ENCODE measurements at places on chromosomes 2 and 18.

- no peak for DNase-seq
These were observed 46.1 kb upstream of the DAPL1 start for GRCh38 chr2:158748926-158749590.

DNA sequence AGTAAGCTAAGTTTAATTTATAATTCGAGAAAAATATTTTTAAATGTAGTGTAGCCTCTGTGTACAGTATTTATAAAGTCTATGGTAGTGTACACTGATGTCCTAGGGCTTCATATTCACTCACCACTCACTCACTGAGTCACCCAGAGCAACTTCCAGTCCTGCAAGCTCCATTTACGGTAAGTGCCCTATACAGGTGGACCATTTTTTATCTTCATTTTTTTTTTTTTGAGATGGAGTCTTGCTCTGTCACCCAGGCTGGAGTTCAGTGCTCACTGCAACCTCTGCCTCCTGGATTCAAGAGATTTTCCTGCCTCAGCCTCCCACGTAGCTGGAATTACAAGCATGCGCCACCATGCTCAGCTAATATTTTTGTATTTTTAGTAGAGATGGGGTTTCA is 104.2 kb downstream of the PDCL3 start:
- no peak for DNase-seq

DNA sequence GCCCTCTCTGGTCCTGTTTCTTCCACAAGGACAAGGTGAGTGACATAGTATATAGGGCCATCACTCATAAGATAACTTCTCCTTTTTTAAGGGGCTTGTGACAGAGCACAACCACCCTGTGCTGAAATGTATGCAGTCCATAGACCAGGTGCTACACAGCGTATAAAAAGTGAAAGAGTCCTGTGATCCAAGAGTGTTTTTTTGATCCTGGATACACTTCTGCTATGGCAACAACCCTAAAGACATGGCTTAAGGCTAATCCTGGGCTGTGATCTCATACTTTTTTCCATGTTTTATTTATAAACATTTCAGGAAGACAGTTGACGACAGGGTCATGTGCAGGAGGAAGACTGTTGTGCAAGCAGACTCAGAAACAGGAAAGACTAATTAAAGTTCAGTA is 400.5 kb upstream of the TCF4 start:
- no peak for DNase-seq

DNA sequence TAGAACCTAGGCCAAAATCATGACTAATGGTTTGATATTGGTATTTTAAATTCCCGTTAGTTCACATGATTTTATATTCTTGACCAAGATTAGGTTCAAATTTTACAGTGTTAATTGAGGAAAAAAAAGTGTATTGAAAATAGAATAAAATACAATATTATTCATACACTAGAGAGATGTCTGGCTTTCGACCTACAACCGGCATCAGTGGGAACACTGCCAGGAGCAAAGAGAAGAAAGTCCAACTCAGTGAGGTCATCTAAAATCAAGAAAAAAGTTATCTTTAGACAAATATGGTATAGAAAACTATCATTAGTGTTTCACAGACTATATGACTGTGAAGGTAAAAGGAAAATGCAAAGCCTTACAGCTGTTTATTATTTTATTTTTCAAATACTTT is 81.5 kb downstream of the PIGN start:
- no peak for DNase-seq

DNA sequence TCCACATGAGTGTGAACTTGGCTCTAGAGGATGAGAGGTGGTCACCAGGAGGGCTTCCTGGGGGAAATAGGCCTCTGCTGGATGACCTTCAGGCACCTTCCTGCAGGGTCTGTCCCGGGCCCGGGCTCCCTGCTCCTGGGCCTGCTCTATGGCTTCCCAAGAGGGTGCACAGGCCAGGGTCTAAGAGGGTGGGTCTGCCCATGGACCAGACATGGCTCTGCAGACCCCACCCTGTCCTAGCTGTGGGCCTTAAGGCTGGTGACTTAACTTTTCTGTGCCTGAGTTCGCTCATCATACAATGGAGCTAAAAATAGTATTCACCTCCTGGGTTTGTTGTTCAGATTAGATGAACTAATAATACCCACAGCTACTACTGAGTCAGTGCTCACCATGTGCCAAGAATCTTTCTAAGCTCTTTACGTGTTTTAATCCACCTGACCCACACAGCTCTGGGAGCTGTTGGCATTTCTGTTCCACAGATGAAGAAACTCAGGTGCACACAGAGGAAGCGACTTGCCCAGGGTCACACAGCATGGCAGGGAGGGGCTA is 14.4 kb downstream of the INHBB start:
- no peak for DNase-seq

- no peak for DNase-seq
These were observed 208.8 kb downstream of the WDPCP start for GRCh38 chr2:63379451-63379850.

GRCh38 chr2:66212749-66213148 is 222.2 kb upstream of the MEIS1 start:
- no peak for DNase-seq

DNA sequence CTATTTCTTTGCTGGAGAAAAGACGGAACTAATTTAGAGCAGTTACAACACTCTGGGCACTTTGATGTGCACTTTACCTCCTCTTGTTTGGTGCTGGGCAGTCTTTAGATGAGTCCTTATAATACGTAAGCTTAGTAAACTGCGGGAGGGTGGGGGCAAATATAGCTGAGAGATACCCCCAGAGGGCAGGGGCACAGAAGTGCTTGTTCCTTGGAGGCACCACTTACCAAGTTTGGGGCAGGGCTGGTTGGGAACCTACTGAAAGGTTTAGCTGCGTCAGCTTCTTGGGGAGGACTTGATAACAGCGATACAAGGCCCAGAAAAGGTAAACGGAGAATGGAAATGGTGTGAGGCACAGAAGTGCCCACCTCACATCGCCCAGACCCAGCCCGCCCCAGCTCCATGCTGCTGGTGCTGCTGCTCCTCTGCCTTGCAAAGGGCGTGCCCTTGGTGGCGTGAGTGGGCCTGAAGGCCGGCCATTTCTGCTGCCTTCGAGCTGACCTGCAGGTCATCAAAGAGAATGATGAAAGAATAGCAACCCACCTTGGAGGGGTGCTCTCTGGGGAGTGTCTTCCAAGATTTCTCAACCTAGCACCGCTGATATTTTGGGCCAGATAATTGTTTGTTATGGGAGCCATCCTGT is 128.2 kb upstream of the EML6 start:
- no peak for DNase-seq

- no peak for DNase-seq
These were observed 34.4 kb downstream of the LHCGR start for GRCh38 chr2:48721158-48721557.

- DNase-seq: no peak
These were observed 1.1 kb downstream of the BIN1 start for GRCh38 chr2:127105656-127106456.

- peak; percentile 25 for DNase-seq
These were observed 97.0 kb downstream of the RNF144A start for GRCh38 chr2:7014174-7014640.

GRCh38 chr2:147688242-147688641 is 156.6 kb upstream of the ACVR2A start:
- no peak for DNase-seq

DNA sequence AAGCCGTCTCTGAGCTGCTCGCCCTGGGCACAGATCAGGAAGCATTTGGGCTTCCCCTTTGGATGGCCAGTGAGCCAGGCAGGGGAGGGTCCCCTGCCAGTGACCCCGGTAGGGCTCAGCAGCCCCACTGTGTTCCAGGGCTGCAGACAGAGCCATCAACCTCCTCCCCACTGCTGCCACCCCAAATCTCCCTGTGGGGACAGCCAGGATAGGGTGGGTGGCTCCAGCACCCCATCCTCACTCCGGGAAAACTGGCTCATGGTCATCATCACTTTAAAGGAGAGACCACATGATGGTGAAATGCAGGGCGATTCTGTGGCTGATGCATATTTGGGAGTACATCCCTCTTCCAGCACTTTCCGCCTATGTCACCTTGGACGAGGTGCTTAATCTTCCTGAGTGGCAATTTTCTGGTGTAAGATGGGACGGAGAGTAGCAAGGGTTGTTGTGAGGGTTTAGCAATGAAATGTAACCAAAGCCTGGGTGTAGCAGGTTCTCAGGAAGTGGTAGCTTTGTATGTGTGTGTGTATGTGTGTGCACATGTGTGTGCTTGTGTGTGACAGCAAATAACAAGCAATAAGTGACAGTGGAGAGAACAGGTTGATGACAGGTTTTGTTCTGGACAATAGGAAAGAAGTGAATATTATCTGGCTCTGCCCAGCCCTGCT is 61.8 kb downstream of the ACAA2 start:
- DNase-seq: peak; percentile 12

- no peak for DNase-seq
These were observed 48.9 kb downstream of the ARL4C start for GRCh38 chr2:234447963-234448362.

DNA sequence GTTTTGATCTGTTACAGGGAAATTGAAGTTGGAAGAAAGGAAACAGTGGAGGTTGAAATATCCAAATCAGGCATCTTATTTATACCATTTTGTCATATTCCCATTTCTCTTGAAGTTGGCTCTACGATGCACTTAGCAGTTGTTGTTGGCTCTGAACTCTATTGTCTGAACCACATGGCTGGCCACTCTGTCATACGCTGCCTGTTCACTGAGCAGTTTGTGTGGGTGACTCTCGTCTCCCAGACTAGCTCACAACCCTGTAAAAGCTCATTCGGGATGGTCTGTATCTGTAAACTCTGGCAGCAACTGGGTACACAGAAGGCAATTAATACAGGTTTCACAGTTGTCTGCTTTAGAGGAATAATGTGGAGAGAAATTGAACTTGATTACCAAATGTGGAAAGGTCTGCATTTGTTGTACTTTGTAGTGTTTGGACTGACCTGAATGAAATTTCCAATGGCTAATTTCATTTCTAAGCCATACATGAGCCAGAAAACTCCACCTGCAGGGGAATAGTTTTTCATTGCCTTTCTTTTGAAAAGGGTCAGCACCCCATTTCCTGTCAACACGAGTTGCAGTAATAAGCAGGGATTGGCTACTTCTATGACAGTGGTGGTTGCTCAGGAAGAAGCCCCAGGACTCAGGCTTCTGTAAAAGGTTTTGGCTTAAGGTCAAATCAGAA is 378.2 kb downstream of the OSR1 start:
- DNase-seq: no peak

DNA sequence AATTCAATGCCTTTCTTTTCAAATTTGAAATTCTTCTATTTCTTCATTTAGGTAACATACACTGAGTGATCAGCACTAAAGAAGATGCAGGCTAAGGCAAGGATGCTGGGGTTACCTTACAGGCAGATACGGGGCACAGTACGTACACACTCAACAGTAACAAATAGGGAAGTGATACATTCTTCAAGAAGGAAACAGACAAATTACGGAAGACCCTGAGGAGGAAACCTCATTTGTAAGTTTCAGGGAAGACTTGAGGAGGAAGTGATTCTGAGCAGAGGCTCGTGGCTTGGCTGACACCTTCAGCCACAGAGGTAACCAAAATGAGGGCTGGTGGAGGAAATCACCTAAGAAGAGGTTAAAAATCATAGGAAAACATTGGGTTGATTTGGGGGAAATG is 1108.3 kb upstream of the KLHL29 start:
- no peak for DNase-seq

DNA sequence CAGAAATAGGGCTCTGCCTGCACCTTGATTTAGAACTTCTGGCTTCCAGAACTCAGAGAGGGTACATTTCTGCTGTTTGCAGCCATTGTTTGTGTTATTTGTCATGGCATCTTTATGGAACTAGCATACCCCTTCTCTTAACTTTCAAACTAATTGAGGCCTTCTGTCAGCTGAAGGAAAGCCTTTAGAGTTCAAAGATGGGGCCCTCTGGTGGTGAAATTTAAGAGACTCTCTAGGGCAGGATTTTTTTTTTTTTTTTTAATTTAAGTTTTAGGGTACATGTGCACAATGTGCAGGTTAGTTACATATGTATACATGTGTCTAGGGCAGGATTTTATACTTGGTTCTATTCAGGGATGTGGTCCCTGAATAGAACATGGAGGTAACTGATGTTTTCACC is 260.6 kb upstream of the LINC00305 start:
- DNase-seq: no peak

GRCh38 chr2:59096973-59097372 is 855.8 kb upstream of the FANCL start:
- DNase-seq: no peak

- DNase-seq: no peak
These were observed 32.3 kb downstream of the KLF7 start for GRCh38 chr2:207133458-207133819.

GRCh38 chr2:20539133-20539719 is 92.4 kb downstream of the RHOB start:
- DNase-seq: no peak

- no peak for DNase-seq
These were observed 278.1 kb downstream of the DCDC2C start for GRCh38 chr2:3981446-3981987.

DNA sequence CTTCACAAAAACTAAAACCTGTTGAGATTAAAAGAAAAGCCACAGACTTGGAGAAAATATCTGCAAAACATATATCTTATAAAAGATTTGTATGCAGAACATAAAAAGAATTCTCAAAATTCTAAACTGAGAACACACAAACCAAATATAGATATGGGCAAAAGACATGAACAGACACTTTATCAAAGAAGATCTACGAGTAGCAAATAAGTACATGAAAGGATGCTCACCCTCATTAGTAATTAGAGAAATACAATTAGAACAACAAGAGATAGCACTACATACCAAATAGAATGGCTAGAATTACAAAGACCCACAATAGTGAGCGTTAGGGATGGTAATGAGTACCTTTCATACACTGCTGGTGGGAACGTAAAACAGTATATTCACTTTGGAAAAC is 63.9 kb upstream of the ZNF397 start:
- no peak for DNase-seq

DNA sequence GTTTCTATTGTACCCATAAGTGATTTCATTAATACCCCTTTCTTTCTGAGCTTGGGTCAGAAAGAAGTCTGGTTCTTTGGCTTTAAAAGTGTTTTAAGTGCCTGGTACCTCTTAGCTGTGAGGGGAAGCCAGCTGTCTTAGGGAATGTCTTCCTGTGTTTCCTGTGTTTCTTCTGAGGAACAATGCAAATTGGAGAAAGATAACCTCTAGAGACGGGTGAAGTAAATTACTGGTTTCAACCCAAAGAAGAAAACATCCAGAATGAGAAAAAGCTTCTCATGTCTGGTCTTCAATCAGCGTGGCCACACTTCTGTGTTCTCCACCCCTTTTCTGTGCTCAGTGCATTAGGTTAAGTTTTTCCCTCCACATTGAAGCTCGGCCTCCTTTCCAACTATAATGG is 10.2 kb upstream of the CHN1 start:
- DNase-seq: no peak

GRCh38 chr18:79627750-79628294 is 51.8 kb upstream of the CTDP1 start:
- no peak for DNase-seq

GRCh38 chr18:21345840-21346239 is 103.8 kb downstream of the GREB1L start:
- no peak for DNase-seq
